ENCODE measurements at places on chromosomes 2 and 18.

- no peak for DNase-seq
Observed at GRCh38 chr2:83233326-83233725, 1225.8 kb downstream of the SUCLG1 start.

DNA sequence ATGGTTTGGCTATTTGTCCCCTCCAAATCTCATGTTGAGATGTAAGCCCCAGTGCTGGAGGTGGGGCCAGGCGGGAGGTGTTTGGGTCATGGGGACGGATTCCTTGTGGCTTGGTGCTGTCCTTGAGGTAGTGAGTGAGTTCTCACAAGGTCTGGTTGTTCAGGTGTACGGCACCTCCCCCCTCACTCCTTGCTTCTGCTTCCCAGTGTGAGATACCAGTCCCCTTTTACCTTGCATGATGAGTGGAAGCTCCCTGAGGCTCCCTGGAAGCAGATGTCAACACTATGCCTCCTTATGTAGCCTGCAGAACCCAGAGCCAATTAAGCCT is 232.6 kb downstream of the LDLRAD4 start:
- DNase-seq, result no peak

- DNase-seq, result no peak
Observed at GRCh38 chr2:159381574-159381973, 95.1 kb upstream of the WDSUB1 start.

DNA sequence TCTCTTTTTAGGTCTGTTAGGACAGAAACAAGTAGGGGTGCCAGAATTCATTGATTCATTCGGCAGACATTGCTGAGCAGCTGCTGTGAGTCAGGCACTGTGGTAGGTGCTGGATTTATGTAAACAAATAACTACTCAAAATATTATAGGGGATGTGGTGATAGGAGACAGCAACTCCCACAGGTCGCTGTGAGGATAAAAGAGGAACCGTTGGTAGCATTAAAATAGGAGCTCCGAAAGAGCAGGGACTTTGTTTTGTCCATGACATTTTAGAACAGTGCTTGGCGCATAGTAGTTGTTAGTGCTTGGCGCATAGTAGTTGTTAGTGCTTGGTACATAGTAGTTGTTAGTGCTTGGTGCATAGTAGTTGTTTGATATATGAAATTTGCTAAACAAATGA is 29.2 kb downstream of the ATP6V1C2 start:
- no peak for DNase-seq

- DNase-seq, result no peak
Observed at GRCh38 chr2:185796758-185797157, 58.2 kb downstream of the FSIP2 start.

DNA sequence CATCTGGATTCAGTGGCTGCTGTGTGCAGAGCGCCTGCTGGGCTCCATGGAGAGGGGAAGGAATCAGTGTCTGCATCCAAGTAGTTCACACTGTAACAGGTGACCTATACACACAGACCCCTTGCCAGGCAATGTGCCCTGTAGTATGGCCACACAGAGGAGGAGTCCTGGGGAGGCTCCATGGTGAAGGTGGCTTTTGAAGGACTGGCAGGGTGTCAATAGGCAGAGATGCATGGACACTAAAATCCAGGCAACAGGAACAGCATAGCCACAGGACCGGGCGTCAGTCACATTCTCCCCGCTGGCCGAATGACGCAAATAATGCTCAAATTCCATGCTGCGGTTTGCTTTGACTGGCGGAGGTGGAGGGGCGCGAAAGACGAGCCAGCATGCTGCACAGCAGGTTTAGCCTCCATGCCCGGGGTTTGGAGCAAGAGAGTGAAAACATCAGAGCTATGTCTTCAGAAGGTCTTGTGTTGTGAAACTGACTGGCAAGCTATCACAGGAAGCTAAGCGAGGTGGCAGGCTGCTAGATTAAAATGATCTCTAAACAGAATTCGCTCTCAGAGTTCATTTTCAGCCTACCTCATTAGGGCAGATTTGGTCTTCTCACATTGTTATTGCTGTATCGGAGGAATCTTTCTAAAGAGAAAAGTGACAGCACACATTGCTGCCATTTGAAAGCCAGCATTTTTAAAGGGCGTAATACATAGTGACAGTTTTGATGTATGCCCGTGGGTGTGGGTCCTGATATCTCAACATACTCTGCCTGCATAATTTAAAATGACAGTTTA is 1.2 kb upstream of the CHMP1B start:
- peak; percentile 42 for DNase-seq

- DNase-seq, result no peak
Observed at GRCh38 chr18:5895299-5895875, at the start of gene TMEM200C. TSS of gene TMEM200C (minus strand) at chr18:5895522. CDS start at chr18:5892063, 3,459 bp downstream.

DNA sequence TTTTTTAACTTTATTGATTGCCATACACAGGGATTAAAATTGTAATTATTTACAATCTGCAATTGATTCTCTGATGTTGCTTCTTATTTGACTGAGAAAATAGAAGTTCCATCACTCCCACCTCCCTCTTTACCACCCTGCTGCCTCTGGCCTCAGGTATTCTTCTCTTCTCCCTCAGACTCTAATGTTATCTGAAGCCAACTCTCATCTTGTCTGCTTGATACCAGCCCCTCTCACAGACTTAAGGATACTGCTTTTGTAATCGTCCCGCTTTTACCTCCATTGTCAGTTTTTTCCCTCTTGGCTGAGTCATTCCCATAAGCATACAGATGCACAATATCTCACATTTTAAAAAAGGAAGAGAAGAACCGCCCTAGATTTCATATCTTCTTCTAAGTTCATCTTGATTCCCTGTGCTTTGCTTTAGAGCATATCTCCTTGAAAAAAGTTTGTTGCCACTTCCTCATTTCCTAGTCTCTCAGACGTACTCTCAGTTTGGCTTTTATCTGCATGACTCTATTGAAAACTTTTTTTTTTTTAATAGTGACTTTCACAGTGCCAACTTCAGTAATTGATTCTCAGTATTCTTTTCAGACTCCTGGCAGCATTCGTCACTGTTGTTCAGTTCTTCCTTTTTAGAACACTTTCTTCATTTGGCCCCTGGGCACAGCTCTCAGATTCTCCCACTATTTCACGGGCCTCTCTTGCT is 31.1 kb downstream of the SPAG16 start:
- DNase-seq, result no peak

- no peak for DNase-seq
Observed at GRCh38 chr2:239195992-239196391, 204.8 kb downstream of the HDAC4 start.

DNA sequence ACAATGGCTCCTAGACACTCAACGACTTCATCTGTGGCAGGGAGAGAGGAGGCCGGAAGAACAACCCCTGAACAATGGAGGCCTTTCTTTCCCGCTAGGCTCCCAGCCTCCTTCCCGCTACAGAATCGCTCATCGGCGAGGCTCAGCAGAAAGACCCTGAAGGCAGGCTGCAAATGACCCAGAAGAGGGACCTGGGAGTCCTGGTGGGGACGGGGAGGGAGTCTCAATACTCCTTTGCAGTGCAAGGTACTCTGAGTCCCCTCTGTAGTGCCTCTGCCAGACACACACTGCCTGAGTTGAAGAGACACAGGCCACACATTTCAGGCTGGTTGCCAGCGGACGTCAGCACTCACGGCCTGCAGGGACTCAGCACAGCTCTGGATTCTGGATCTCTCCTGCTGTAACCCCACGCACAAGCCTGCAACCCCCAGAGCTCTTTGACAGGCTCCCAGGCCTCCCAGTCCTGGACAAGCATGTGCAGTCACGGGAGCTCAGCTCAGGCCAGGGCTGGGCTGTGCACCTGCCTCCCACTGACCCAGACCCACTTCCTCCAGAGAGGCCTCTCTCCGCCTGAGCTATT is 6.1 kb downstream of the GPR17 start:
- no peak for DNase-seq

- no peak for DNase-seq
Observed at GRCh38 chr2:100216015-100216414, 73.6 kb upstream of the AFF3 start.

- DNase-seq, result no peak
Observed at GRCh38 chr2:220276741-220277444, 649.5 kb downstream of the SLC4A3 start.

- DNase-seq, result no peak
Observed at GRCh38 chr2:170152421-170152820, 25.5 kb upstream of the MYO3B start.

DNA sequence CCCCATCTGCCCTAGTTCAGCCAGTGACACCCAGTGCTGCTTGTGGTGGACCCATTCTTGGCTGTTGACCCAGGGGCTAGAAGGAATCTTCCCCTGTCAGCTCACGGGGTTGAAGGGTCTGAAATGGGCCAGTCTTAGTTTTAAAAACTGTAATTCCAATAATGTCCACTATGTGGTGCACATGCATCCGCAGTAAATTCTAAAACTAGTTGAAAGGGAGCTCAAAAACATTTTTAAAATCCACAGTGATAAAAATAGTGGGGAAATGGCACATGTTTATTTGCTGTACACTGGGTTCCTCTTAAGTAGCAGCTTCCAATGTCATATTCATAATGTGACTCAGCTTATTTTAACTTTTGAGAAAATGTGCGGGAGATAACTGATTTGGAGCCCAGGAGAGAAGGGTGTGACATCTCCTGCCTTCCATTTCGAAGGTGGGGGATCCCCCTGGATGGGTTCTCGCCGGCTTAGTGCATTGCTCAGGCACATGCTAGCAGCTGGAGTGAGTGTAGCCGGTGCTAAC is 32.8 kb downstream of the GRHL1 start:
- peak; percentile 66 for DNase-seq

DNA sequence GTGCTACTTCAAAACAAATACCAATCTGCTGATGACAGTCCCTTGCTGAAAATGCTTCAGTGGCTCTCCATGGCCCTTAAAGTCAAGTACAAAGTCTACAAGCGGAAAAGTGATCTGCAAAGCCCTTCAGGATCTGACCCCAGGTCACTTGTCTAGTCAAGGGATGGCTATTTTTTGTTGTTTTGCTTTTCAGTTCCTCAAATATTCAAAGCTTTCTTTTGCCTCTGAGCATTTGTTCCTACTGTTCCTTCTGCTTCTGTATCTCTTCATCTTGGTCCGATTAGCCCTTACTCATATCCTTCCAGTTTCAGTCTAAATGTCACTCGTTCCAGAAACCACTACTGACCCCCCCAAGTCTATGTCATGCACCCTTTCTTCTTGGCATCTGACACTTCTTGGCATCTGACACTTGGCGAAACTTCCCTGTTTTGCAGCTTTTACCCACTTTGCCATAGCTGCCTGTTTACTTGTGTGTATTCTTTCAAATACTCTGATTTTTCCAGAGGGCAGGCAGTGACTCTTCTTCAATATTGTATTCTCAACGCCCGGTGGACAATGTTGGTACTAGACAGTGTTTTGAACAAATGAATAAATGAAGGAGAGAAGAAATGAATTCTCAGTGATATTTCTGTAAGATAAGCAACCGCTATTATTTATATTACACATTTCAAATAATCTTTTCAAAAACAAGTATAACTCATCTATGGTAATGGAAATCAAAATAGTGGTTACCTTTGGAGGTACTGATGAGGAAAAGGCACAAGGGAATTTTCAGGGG is 175.9 kb upstream of the FN1 start:
- no peak for DNase-seq

DNA sequence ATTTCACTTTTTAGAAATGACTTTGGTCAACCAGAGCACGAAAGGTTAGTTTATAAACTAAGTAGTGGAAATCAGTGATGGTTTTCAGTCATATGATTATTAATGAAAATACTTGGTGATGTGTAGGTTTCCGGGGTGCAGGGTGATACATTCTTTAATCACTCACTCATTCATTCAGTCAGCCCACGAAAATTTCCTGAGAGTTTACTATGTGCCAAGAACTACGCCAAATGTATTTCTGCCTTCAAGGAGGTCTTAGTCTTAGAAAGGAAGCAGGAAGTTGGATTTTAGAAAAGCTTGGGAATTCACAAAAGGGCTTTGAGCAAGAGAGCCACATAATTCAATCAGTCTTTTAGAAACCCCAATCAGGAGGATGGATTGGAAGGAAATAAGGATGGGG is 543.6 kb downstream of the PLCL1 start:
- no peak for DNase-seq

- no peak for DNase-seq
Observed at GRCh38 chr2:126495189-126495588, 160.8 kb upstream of the GYPC start.

GRCh38 chr2:162198239-162198638 is 45.0 kb downstream of the FAP start:
- no peak for DNase-seq

- DNase-seq, result no peak
Observed at GRCh38 chr2:9310377-9310776, 103.8 kb downstream of the ASAP2 start.

DNA sequence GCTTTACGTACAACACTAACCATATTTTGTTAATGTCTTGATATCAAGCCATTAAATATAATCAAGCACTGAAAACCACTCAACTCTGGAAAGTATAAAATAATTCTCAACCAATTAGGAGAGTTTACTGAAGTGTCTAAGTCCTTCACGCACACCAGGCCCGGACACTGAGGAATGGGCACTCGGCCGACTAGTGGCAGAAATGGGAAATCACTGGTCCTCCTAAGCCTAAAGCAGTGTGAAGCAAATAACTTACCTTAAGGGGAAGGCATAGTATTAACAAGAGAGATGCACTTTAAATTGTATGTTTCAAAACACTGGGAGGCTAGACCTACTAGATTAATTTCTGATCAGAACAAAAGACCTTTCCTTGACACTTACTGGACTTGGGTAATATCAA is 45.7 kb downstream of the FAM210A start:
- peak; percentile 24 for DNase-seq

GRCh38 chr18:79523206-79523735 is 127.5 kb downstream of the NFATC1 start:
- DNase-seq, result no peak

GRCh38 chr18:47795434-47795814 is 135.0 kb downstream of the SMAD2 start:
- no peak for DNase-seq

DNA sequence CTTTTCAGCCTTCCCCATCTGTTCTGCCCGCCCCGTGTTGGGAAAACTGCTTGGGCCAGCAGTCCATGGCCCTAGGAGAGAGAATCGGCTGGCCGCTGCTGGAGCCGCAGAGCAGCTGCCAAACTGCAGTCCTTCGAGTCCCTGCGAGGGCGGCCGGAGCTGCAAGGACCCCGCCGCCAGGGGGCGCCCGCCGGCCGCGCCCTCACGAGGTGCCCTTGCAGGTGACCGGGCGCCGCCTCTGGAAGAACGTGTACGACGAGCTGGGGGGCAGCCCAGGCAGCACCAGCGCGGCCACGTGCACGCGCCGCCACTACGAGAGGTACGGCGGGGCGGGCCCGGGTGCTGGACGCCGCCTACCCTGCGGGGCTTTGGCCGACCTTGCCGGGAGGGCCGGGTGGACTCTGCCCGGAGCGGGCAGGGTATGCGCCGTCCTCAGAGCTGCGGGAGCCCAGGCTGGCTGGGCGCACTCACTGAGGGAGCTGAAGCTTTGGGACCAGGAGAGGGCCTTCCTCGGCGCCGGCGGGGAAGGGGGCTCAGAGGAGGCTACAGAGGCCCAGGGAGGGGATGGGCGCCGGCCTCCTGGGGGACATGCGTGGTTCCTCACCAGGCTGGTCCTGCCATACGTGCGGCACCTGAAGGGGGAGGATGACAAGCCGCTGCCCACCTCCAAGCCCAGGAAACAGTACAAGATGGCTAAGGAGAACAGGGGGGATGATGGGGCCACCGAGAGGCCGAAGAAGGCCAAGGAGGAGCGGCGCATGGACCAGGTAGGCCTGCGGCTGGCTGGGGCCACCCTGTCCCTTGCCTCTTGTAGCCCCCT is 13.6 kb downstream of the ARID5A start:
- DNase-seq, result peak; percentile 79

GRCh38 chr2:104434966-104435365 is 418.9 kb upstream of the POU3F3 start:
- DNase-seq, result no peak
